ENCODE measurements at places on chromosomes 2 and 18.
A peak's percentile ranks its signal among the peaks of the same experiment; 100 is the strongest.

- DNase-seq, result no peak
Observed at GRCh38 chr2:29009270-29009669, 28.2 kb downstream of the TOGARAM2 start.

GRCh38 chr2:209956271-209956670 is 46.2 kb upstream of the RPE start:
- no peak for DNase-seq

- peak; percentile 4 for DNase-seq
Observed at GRCh38 chr2:188512456-188512855, 220.8 kb downstream of the GULP1 start.

GRCh38 chr2:201383136-201383535 is 26.0 kb upstream of the FLACC1 start:
- no peak for DNase-seq

GRCh38 chr2:232447638-232448303 is 8.2 kb upstream of the ALPI start:
- no peak for DNase-seq

GRCh38 chr18:63848159-63848558 is 39.3 kb upstream of the SERPINB2 start:
- peak; percentile 27 for DNase-seq

DNA sequence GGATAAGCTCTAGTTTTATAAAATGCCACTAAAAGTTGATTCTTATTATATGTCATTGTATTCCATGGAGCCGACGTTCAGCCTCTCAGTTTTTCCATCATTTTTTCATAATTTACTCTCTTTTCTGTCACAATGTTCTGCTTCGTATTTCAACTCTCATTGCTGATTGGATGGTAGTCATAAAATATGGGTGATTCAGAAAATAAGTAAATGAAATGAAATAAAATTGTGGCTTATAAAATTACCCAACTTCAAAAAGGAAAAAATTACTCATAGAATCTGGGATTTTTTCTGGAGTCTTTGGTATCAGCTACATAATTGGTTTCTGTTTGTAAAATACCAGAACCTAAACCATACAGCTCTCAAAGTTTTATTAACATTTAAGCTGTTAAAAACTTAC is 139.7 kb upstream of the ITGA4 start:
- DNase-seq, result peak; percentile 2

GRCh38 chr2:134431838-134432434 is 178.1 kb downstream of the MGAT5 start:
- DNase-seq, result no peak

- no peak for DNase-seq
Observed at GRCh38 chr2:222307143-222307756, 8.5 kb upstream of the PAX3 start.

Data from AG08396 (cell line).